ENCODE measurements at places on chromosomes 5 and 9.

DNA sequence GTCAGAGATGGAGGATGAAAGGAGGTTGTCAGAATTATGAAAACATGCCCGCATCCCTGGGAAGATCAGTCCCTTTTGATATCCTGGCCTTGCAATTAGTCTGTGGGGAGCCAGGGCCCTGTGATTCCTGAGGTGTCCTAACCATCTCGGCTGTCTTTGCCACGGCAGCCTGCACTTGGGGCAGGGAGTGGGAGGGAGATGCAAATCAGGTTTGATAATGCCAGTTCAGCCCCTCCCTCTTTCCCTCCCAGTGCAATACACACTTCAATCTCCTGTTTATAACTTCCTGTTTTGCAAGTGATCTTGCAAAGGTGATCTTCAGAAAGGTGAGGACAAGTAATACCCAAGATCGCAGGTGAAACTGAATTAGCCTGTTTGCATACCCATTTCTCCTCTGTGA lies 114.0 kb upstream of the ALDH1B1 start:
- no peak for DNase-seq

DNA sequence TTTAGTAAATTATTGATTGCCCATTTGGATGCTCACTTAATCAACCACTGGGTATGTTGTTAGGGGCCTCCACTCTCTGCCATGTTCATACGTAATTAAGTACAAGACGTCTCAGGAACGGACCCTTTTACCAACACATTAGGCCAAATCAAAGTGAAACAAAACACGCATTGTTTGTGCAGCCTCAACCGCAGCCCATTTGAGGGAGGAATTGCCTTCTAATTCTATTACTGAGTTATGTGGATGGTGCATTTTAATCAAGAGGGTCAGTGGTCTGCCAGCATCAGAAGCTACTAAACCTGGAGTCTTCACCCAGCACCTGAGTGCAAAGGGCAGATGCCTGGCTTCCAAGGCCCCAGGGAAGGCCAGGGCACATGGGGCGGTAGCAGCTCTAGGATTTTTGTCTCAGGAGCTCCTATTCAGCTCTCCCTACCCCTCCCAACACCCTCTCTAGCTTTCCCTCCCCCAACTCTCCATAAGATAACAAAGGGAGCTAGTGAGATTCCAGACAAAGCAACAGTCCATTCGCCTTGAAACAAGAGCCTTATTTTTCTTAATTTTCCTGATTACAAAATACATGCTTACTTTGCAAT lies 7.9 kb upstream of the MED27 start:
- no peak for DNase-seq

DNA sequence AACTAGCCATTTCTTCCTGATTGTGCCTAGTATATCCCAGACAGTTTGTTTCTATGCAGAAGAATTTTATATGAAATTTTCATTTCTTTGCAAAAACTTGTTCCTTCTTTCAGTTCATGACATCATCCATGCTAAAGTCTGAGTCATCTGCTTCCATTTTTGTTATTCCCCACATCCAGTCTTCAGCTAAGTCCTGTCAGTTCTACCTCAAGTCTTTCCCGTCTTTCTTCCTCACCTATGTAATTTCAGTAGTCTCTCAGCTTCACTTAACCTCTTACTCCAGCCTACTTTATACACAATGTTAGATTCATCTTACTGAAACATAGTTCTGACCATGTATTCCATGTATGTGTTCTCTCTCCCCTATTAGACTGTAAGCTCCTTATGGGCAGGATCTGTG lies 39.1 kb downstream of the G3BP1 start:
- no peak for DNase-seq

GRCh38 chr9:111622626-111623025 lies 8.5 kb upstream of the DNAJC25 start:
- no peak for DNase-seq

GRCh38 chr9:124884376-124884775 lies 22.4 kb downstream of the ARPC5L start:
- no peak for DNase-seq

DNA sequence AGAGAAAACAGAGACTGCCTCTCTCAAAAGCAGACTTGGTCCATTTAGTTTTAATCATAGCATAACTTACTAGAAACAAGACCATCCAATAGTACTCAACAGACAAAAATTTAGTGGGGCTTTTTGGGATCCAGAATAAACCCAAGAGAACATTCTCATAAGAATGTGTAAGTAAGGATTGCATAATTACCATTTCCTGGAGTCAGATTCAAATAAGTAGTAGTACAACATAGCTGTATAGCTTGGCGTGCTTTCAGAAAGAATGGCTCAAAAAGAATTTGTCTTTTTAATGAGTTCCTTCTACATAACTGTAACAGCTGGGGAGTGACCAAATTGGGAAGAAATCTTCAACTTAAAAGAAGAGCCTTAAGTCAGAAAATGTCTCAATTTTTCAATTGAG lies 145.4 kb downstream of the DENND1A start:
- DNase-seq, result no peak

DNA sequence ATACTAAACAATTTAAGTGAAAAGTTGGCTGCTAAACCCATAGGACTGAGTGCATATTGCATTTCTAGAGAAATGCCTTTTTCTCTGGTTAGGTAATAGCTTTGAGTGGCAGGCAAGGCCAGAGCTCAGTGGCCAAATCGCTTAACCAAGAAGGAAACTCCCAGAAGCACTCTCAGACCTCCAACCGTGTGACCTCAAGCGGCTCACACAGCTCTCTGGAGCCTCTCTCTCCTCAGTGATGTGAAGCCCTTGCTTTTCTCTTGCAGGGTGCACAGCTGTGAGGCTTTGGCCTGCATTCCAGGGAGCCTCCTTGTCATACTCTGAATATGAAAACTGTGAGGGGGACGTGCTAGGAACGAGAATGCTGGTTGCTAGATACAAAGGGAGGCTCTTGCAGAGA lies 106.7 kb downstream of the INSYN2B start:
- DNase-seq, result no peak

DNA sequence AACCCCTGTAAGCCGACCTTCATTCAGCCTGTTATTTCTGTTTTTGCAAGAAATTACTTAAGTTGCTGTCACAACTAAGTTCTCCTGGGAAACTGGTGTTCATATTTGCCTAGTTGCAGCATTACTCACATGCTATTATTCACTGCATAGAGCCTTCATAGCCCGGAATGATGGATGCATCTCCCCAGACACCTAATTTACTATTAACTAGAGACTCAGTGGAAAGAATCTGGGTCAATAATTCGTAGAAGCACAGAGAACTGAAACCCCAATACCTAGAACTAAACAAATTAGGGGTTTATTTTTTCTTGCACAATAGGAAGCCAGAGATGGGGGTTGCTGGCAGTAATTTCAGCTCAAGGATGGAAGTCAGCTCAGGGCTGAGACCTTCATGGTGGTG lies 45.7 kb upstream of the FAM170A start:
- no peak for DNase-seq

DNA sequence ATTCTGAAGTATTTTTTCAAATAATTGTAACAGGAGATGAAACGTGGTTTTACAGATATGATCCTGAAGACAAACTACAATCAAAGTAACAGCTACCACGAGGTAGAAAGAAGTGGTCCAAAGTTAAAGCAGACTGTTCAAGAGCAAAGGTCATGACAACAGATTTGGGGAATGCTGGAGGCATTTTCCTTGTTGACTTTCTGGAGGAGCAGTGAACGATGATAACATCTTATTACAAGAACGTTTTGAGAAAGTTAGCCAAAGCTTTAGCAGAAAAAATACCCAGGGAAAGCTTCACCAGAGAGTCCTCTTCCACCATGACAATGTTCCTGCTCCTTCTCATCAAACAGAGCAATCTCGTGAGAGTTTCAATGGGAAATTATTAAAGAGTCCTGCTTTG lies 145.4 kb upstream of the NREP start:
- no peak for DNase-seq

DNA sequence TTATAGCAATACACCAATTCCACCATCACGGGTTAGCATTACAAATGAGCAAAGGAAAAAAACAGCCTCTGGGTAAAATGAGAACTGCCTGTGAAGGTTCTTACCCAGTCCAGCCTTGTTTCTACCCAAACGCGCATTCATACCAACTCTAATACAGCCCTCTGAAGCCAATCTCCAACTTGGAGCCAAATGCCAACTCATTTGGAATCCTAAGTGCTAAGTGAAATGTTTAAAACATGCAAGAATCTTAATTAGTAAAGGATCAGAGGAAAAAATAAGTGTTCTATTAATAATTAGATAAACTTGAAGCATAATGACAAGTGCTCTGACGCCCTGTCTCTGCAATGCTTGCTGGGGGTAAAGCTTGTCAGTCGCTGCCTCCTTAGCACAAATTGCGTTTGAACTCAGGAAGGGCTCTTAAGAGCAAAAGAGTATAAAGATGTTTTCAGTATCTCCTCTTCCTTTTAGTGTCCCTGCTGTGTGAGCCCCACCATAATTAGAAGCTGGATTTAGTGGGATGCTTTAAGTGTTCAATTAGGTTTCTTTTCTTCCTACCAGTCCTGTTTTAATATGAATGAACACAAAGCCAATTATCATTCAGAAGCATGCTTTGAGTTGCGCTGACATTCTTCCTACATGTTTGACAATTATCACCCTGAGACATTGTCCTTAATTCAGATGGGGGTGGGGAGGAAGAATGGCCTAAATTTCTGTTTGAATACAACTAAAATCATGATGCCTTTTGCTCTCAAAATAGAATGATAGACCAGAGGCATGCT lies 537.6 kb downstream of the DTWD2 start:
- no peak for DNase-seq

- DNase-seq, result no peak
Observed at GRCh38 chr5:149820536-149821510, 90.7 kb downstream of the PPARGC1B start.

- DNase-seq, result no peak
Observed at GRCh38 chr5:174412374-174412773, 312.0 kb upstream of the MSX2 start.

DNA sequence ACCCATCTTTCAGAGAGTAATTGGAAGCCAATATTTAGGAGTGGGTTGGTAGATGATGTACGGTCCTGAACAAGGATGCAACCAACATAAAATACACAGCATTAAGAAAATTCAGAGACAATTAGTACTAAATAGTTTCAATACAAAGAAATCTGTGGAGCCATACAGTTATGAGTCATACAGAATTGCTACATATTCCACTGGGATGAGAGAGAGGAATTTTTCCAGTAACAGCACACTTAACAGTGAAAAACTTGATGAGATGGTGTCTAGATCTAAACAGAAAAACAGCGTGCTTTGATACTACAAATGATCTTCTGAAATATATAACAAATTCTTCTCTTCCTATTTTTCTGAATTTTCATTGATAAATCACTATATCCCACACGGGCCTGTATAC lies 1999.3 kb upstream of the CDH9 start:
- no peak for DNase-seq

- no peak for DNase-seq
Observed at GRCh38 chr9:71003346-71003745, 118.1 kb downstream of the TRPM3 start.

- DNase-seq, result no peak
Observed at GRCh38 chr9:128470560-128470959, 14.8 kb downstream of the ODF2 start.

GRCh38 chr5:26889815-26890214 lies 148.6 kb downstream of the CDH9 start:
- no peak for DNase-seq

DNA sequence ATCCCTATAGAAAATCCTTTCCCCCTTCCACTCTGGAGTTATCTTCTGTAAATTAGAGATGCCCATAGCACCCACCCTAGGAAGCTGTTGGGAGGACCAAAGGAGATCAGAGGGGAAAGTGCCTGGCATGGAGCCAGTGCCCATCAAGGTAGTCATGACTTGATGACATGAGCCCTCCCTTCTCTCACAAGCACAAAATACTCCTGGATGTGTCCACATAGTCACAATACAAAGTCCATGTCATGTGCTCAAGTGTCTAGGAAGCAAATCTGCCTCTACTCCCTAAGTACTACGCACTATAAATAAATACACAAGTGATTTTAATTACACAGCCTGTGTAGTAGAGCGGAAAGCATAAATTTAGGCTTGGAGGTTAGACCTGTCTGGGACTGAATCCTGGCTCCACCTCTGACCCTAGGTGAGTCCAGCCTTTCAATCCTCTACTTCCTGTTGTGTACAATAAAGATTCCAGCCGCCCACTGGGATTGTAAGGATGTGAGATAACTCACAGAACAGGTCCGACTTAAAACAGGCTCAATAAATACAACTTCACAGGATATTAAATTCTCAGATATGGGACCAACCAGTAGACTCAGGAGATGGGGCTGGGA lies 30.6 kb downstream of the TTC39B start:
- no peak for DNase-seq

GRCh38 chr9:70553707-70554673 lies 139.5 kb upstream of the KLF9 start:
- no peak for DNase-seq

DNA sequence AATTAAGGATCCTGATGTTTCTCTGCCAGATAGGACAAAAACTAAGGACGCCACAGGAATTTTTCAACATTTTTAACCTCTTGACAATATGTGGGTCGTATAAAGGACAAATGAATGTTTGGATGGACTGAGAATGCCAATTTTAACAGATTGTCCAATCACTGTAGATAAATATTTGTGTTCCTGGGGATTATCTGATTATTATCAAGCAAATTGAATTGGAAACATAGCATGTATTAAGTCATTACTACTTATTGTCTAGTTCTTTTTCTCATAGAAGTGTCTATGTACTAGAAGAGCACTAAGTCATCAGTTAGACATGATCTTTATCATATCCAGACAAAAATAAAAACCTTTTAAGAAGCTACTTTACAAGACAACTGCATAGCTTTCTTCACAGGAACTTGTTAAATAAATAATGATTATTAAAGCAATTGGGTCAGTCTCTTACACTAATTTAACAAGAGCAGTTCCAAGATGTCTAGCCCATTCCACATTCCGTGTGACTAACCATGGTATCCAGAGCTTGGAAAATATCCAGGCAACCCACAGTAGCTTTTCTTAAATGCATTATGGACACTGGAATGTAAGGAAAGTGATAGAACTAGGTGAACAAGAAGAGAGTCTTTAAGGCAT lies 127.5 kb upstream of the CDKN2B start:
- DNase-seq, result no peak

Measured in glomerular endothelial cell (primary cell).